ENCODE measurements at places on chromosomes 16 and 17. TPM values are rescaled to one million over a fixed set of nuclear protein-coding genes. Genes with fewer than 3 reads are reported as not detected.

- no peaks in the 10 kb centered on the region for H3K27me3 ChIP-seq
- no peak for DNase-seq
- H3K4me3 ChIP-seq, result no peak overlapping the region
- H3K4me1 ChIP-seq, result no peaks in the 10 kb centered on the region
Observed at GRCh38 chr16:19876501-19877059, 8.1 kb downstream of the GPRC5B start.

- DNase-seq, result no peak
- H3K27ac ChIP-seq, result peak overlapping the region; percentile 69
- H3K36me3 ChIP-seq, result no peaks in the 10 kb centered on the region
- H3K4me1 ChIP-seq, result peaks cover 10% of the 10 kb centered on the region
Observed at GRCh38 chr16:88454523-88454947, 1.5 kb downstream of the ZFPM1 start.

GRCh38 chr17:80931421-80932265 lies 60.0 kb upstream of the CHMP6 start:
- no peaks in the 10 kb centered on the region for H3K27me3 ChIP-seq
- no peak overlapping the region for H3K4me3 ChIP-seq
- DNase-seq, result no peak

DNA sequence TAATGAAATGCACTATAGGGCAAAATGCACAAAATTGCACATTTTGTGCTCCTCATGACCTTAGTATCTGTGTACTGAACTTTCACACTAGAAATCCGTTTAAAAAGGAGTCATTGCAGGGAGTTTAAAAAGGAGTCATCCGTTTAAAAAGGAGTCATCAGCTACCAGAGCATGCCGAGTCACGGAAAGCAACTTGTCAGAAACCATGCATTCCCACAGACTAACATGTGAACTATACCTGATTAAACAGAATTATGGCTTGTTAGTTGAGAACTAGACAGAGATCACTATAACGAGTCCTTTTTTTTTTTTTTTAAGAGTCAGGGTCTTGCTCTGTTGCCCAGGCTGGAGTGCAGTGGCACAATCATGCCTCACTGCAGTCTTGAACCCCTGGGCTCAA lies 35.9 kb downstream of the SLC6A4 start:
- no peaks in the 10 kb centered on the region for H3K4me1 ChIP-seq
- peak; percentile 4 for DNase-seq
- H3K4me3 ChIP-seq, result no peak overlapping the region
- H3K36me3 ChIP-seq, result no peaks in the 10 kb centered on the region
- no peaks in the 10 kb centered on the region for H3K27me3 ChIP-seq

GRCh38 chr17:2433696-2434095 lies 32.8 kb upstream of the MNT start:
- H3K36me3 ChIP-seq, result no peaks in the 10 kb centered on the region
- no peaks in the 10 kb centered on the region for H3K4me1 ChIP-seq
- DNase-seq, result no peak
- H3K4me3 ChIP-seq, result no peak overlapping the region

GRCh38 chr16:63461248-63461841 lies 1425.1 kb upstream of the CDH8 start:
- H3K4me1 ChIP-seq, result no peaks in the 10 kb centered on the region
- no peak for DNase-seq
- H3K36me3 ChIP-seq, result no peaks in the 10 kb centered on the region
- no peak overlapping the region for H3K4me3 ChIP-seq

- H3K36me3 ChIP-seq, result no peaks in the 10 kb centered on the region
- peak overlapping the region; percentile 85 for H3K27ac ChIP-seq
- H3K27me3 ChIP-seq, result no peaks in the 10 kb centered on the region
- no peak for DNase-seq
- no peak overlapping the region for H3K4me3 ChIP-seq
Observed at GRCh38 chr16:81551821-81552304, 107.3 kb downstream of the CMIP start.

GRCh38 chr16:66508248-66508913 lies 41.5 kb downstream of the TK2 start:
- no peak overlapping the region for H3K4me3 ChIP-seq
- peaks cover 30% of the 10 kb centered on the region for H3K4me1 ChIP-seq
- no peaks in the 10 kb centered on the region for H3K36me3 ChIP-seq
- peak overlapping the region; percentile 79 for H3K27ac ChIP-seq
- peak; percentile 60 for DNase-seq

GRCh38 chr16:62711797-62712196 lies 675.6 kb upstream of the CDH8 start:
- DNase-seq, result no peak
- H3K4me1 ChIP-seq, result no peaks in the 10 kb centered on the region
- H3K4me3 ChIP-seq, result no peak overlapping the region
- H3K27ac ChIP-seq, result no peak overlapping the region

DNA sequence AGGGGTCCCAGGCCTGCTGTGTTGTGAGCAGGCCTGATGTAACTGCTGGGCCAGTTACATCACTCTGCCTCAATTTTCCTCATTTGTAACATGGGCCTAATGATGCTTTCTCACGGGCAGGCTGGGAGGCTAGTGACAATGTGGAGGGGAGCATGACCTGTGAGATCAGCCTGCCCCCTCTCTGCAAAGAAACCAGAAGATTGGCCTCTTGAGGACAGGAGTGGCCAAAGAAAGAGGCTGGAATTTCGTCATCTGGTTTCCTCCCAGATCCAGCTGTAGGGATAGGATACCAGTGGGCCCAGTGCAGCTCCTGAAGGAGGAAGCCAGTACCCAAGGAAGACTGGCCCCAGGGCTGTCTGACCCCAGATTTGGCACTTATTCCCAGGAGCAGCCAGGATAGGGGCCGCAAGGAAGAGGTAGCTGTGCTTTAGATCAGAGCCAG lies 615 bp upstream of the SREBF1 start:
- H3K4me3 ChIP-seq, result peak overlapping the region; percentile 98
- peak overlapping the region; percentile 99 for H3K27ac ChIP-seq
- DNase-seq, result no peak
- peaks cover 12% of the 10 kb centered on the region for H3K4me1 ChIP-seq
- H3K36me3 ChIP-seq, result no peaks in the 10 kb centered on the region
- H3K27me3 ChIP-seq, result no peaks in the 10 kb centered on the region

DNA sequence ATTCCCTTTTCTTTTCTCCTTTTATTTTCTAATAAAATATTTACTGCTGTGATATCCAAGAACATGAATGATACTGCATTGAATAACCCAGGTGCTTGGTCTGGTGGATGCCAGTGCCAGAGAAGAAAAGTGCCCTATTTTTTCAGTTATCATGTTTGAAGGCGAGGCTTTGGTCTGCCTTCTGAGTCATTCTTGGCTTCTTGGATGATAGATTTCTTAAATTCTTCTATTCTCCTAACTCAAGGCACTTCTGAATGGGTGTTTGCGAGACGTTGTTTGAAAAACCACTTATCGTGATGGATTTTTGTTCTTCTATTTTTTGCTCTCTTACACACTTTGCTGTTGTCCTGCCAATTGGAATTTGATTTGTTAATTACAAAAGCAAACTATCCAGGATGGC lies 66.7 kb downstream of the FTO start:
- H3K4me3 ChIP-seq, result no peak overlapping the region
- no peak overlapping the region for H3K27ac ChIP-seq
- no peaks in the 10 kb centered on the region for H3K36me3 ChIP-seq
- peaks cover 3% of the 10 kb centered on the region for H3K4me1 ChIP-seq
- H3K27me3 ChIP-seq, result no peaks in the 10 kb centered on the region

DNA sequence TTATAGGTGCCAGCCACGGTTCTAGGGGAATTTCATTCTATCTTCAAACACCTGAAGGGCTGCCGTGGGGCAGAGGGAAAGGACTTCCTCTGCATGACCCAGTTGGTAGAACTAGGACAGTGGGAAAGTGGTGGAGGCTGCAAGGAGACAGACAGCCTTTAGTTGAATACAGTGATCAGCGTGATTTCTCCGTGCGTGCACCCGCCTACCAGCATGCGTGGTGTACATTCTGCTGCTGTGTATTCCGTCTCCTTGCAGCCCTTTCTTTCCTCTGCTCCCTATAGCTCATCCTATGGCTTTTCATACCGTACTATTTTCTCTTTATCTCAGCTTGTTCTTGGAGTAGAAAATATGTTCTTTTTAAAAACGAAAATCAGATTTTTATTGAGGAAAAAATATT lies 146.9 kb downstream of the MRM1 start:
- no peaks in the 10 kb centered on the region for H3K4me1 ChIP-seq
- H3K27me3 ChIP-seq, result no peaks in the 10 kb centered on the region
- H3K27ac ChIP-seq, result no peak overlapping the region
- no peaks in the 10 kb centered on the region for H3K36me3 ChIP-seq
- no peak for DNase-seq

DNA sequence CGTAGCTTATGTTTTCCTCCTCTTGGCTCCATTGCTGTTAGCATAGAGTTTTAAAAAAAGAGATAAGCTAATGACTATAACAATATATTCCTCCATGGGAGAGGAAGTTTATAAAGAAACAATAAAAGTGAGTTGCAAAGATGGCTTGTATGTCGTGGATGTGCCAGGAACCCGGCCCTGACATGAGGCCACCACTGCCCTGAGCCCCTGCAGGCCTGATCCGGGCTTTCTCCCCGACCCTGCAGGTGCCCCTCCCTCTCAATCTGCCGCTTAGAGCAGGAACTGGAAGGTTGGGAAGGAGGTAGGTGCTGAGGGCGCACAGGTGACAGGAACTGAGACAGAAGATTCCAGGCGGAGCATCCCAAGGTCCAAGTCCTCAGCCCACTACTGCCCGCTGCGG lies 11.7 kb downstream of the PAM16 start:
- H3K36me3 ChIP-seq, result no peaks in the 10 kb centered on the region
- H3K27me3 ChIP-seq, result no peaks in the 10 kb centered on the region
- no peak overlapping the region for H3K4me3 ChIP-seq
- no peaks in the 10 kb centered on the region for H3K4me1 ChIP-seq
- no peak for DNase-seq

DNA sequence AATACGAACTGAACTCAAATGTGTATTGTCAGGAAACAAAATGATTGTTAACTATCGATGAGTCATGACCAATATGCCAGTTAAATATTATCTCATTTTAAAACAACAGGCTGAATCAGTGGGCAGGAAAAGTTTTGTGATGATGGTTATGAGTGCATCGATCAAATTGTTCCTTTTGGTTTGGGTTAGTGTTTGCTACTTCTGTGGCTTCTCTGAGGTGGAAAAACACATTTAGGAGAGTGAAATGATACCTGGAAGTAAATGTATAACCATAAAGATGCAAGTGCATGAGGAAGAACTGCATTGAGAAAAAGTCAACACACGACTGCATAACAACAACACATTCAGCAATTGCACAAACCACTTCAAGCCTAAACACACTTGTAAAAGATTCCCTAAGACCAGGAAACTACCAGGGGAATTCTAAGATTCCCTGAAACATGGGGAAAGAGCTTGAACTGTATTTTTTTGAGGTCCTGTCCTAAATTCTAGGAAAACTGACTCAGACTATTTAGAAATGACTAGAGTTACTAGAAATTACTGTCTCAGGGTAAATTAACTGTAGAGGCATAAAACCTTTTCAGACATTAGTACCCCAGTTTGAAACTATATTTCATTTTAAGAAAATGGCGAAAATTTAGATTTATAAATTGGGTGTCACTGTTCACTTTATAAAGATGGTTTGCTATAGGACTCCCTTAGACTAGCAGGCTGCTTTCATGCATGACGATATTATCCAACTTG lies 44.8 kb downstream of the CDYL2 start:
- H3K27ac ChIP-seq, result no peak overlapping the region
- H3K4me1 ChIP-seq, result no peaks in the 10 kb centered on the region
- H3K4me3 ChIP-seq, result no peak overlapping the region
- no peak for DNase-seq
- H3K27me3 ChIP-seq, result no peaks in the 10 kb centered on the region
- no peaks in the 10 kb centered on the region for H3K36me3 ChIP-seq

DNA sequence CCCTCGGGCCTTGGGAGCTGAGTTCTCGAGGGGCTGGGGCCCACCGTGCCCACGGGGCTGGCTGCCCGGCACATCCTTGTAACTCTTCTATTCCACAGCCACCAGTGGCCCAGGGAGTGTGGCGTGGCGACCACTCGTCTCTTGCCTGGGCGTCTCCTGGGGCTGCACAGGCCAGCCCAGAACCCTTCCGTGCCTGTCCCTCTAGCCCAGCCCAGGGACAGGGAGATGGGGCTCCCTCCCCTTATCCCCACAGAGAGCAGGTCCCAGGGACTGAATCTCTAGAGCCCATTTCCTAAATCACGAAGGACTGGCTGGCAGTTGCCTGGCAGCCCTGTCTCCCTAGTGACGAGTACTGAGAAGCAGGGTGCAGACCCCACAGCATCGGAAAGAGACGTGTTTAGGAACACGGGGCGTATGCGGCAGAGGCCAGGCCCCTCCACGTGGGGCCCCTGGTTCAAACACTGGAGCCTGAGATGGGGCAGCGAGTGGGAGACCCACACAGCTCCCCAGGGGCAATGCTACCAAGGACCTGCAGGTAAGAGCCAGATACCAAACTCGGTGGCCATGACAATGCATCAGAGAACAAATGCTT lies 51.0 kb downstream of the TIMM22 start:
- H3K36me3 ChIP-seq, result no peaks in the 10 kb centered on the region
- no peaks in the 10 kb centered on the region for H3K4me1 ChIP-seq
- peak overlapping the region; percentile 68 for H3K27ac ChIP-seq

DNA sequence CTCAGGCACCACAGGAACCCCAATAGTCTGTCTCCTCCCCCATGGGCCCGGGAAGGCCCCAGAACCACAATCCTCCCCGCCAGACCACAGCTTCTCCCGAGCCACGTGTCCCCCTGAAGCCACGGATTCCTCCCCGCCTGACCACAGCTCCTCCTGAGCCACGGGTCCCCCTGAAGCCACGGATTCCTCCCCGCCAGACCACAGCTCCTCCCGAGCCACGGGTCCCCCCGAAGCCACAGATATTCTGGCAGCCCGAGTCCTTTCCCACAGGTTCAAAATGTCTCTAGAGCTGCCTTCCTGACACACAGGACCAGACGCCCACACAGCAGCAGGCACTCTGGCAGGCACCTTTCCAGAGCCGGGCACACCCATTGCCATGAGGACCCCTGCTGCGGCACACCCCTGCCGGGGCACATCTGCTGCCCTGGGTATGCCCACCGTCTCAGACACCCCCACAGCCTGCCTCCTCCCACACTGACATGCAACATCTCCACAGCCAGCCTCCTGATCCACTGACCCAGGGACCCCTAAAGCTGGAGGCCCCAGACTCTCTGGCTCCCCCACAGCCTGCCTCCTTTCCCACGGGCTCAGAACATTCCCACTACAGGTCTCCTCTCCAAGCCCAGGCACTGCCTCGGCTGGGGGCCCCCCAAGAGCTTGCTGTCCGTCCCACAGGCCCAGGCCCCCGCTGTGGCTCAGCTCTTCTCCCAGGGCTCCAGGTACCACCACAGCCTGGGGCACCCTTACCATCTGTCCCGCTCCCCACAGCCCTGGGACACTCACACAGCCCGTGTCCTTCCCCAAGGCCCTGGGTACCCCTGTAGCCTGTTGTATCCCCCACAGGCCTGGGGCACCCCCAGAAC lies 2.2 kb downstream of the KIAA0753 start:
- peaks cover 5% of the 10 kb centered on the region for H3K4me1 ChIP-seq
- DNase-seq, result no peak
- H3K4me3 ChIP-seq, result no peak overlapping the region
- H3K36me3 ChIP-seq, result no peaks in the 10 kb centered on the region
- H3K27me3 ChIP-seq, result no peaks in the 10 kb centered on the region

TPSG1 gene
- total RNA-seq, result 0.73 TPM

THRA gene
- total RNA-seq, result 48.1 TPM

MT1M gene
- 42.9 TPM for total RNA-seq

HNF1B gene
- not detected for total RNA-seq

TEKT5 gene
- total RNA-seq, result not detected

ACSM3 gene
- total RNA-seq, result 22.9 TPM

SOX8 gene
- total RNA-seq, result 0.32 TPM

EFNB3 gene
- 0.48 TPM for total RNA-seq
